Occipital lobe (tissue), 3 donors: ENCODE measurements at places on chromosomes 12 and 14. TPM values are rescaled to one million over a fixed set of nuclear protein-coding genes. Genes with fewer than 3 reads are reported as not detected.

Gene OTOGL
- 0.62 TPM for total RNA-seq

Gene GPX2
- total RNA-seq: not detected

Gene KLHDC1
- total RNA-seq: 15.9 TPM

Gene PPP1R1A
- total RNA-seq: 6.7 TPM

Gene PZP
- not detected for total RNA-seq

Gene OTUB2
- 5.6 TPM for total RNA-seq

Gene BCL2L2
- total RNA-seq: 17.8 TPM

Gene FOXA1
- not detected for total RNA-seq

Gene C12orf60
- 3.6 TPM for total RNA-seq

Gene C12orf54
- total RNA-seq: not detected

Gene CCDC60
- not detected for total RNA-seq

Gene KRT8
- total RNA-seq: not detected

Gene HCAR3
- total RNA-seq: 0.16 TPM

Gene PDZRN4
- total RNA-seq: 48.7 TPM

Gene PRPF40B
- 15.0 TPM for total RNA-seq

Gene CATSPERB
- 3.7 TPM for total RNA-seq

Gene C3AR1
- total RNA-seq: 3.1 TPM

Gene SALL2
- total RNA-seq: 11.2 TPM

Gene METTL1
- total RNA-seq: 0.94 TPM

Gene KRT6C
- total RNA-seq: not detected

Gene ORAI1
- total RNA-seq: 1.9 TPM
